ENCODE measurements at places on chromosomes 5 and 9.

DNA sequence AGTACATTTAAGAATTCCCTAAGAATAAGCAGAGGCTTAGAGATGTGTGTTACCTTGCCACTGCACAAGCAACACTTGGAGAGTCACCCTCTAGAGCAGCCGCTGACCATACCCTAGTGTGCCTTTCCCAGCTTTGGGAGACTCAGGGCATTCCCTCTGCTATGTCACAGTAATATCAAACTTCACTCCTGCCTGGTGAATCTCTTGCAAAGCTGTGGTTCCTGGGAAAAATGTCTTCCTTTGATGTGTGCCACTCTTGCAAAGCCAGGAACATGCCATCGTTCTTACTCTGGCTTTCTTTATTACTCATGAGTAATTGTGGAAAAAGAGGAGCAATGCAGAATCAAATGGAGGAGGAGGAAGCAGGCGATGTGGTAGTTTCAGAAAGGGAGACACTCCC is 173.2 kb downstream of the CCDC192 start:
- DNase-seq = no peak

- DNase-seq = no peak
These were observed 100.1 kb upstream of the DHFR start for GRCh38 chr5:80754900-80755299.

- no peak for DNase-seq
These were observed 18.3 kb upstream of the IL9 start for GRCh38 chr5:135913713-135914626.

DNA sequence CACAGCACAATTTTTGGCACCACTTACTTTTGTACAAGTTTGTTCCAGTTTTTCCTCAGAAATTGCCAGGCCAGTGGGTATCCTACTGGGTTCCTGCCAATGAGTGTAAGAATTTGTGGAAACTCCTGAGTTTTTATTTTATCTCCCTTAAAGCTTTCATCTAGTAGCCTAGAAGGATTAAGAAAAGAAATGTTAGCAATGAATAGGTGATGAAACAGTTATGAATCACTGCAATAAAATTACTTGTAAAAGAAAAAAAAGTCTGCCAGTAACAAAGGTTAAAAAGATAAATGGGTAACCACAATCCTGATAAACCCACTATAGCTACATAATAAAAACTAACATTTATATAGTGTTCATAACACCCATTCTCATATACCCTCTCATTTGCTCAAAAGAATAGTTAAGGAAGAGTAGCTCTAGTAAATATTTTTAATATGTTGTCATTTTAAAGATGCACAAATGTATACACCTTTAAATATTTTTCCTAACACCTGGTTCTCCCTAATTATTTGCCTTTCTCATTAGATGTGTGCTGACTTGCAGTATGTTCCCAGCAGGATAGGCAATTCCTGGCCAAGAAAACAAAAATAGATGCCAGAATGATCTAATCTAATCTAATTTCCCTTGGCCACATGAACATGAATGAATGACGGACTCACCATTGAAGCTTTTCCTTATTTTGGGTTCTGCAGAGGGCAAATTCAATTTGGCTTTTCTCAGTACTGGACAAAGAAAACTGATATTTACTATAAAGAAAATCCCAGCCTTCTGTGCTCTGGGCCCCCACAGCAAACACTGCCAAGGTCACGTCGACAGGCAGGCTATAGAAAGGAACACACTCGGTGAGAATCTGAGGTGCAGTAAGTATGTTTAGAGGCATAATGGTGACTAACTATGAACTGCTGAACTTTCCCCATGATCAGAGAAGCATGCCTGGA is 26.4 kb downstream of the ERAP1 start:
- DNase-seq = peak; percentile 36

DNA sequence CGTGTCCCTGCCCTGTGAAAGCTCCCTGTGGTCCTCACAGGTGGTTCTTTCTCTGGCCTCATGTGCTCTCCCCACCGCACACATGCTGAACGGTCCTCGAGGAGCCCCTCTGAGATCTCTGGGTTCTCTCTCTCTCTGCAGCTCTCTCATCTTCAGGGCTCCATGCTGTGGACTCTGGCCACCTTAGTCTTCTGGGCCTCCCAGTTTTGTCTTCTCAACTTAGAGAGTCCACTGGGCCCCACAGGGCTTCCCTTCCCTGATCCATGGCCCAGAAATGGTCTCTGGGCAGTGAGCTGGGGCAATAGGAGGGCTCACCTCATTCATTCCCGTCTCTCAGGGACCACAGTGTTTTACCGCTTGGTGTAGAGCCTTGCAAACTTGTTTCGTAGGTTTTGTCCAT is 26.4 kb downstream of the FGD3 start:
- DNase-seq = no peak

GRCh38 chr5:176153741-176154140 is 84.5 kb upstream of the SIMC1 start:
- DNase-seq = no peak

GRCh38 chr5:153429761-153430380 is 60.6 kb upstream of the GRIA1 start:
- no peak for DNase-seq

GRCh38 chr5:73638344-73639095 is 12.5 kb downstream of the ARHGEF28 start:
- DNase-seq = peak; percentile 63

GRCh38 chr5:118556792-118557191 is 431.6 kb downstream of the DTWD2 start:
- DNase-seq = no peak

DNA sequence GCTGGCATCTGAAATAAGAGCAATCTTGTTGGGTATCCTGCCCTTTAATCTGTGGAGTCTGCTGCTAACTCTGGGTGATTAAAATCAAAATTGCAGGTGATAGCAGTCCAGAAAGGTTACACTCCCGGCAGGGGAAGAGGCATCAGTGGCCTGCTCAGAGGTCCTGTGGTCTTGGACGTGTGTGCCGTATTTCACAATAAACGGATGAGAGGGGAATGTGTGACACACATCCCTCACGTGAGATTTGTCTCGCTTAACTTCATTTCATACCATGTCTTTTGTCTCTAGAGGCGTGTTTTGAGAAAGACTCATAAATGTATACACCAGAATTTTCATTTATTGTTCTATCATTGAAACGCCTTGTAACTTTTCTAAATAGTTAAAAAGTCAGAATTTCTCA is 36.6 kb downstream of the FAM240B start:
- DNase-seq = no peak

DNA sequence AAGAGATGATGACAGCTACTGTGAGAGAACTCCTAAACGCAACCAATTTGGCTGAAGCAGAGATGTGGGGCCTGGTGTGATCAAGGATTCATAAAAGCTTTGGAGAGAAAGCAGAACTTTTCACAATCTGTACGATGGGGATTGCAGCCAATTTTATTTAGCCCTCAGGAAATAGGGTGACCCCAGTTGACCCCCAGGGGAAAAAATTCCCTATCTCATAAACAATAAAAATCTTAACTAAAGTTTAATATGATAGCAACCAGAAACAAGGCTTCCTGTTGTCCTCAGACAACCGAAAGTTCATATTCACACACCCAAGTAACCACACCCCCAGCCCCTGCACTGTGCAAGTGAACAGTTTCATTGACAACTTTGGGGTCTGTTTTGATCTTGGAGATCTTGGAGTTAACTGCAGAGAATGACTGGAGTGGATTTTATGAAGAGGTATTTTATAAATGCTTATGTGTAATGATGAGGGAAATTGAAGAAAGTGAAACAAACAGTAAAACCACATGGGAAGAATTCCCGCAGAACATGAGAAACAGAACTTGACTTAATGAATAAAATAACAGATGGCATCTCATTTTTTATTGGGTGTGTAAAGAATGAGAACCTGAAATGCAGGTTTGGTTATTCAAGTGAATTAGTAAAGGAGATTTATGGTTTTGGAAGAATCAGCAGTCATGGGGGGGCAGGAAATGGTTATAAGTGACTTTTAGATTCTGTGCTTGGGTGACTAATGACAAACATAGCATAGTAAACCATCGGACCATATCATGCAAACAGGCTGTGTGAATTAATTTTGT is 94.5 kb downstream of the PDE4D start:
- DNase-seq = no peak

DNA sequence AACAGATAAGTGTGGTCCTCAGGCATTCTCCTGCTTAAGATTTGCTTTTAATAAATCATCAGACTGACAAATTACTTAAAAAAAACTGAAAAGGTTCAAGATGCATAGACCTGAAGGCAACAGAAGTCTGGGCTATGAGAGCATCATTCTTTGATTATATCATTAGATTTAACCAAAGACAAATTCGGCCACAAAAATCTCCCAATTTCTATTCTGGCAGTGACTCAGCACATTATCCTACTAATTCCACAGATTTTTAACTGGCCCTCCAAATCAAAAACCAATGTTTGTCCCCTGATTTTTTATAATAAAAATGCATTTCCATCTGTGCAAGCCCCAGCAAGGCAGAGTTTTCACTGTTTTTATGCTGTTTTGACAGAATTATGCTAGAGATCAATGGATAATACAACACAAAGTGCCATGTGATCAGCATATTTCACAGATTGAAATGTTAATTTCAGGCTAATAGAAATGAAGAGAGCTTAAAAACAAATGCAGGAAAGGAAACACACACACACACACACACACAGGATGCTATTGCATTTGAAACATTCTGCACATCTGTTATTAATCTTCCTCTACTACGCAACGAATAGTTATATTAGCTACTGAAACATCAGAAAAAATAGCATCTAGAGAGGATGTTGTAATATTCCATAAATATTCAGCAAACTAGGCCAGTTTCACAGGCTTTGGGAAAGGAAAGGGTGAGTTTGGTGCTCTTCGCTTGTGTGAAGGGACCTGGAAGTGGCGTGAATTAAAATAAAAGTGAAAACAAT is 177.6 kb upstream of the ST8SIA4 start:
- DNase-seq = peak; percentile 74

DNA sequence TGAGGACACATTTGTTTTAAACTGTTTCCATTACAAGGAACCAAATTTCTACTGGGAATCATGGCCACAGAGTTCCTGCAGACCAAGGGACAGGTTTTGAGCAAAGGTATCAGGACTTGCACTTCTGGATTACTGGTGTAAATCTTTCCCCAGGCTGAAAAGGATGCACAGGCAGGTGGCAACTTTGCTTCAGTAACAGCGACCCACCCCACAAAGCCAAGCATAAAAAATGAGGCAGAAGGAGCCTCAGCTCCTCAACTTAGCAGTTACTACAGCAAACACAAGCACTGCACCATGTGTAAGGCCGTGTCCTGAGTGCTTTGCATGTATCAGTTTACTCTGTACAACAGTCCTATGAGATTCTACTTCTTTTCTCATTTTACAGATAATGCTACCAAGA is 251.9 kb downstream of the EBF1 start:
- DNase-seq = no peak

- DNase-seq = no peak
These were observed 15.0 kb downstream of the TRIM32 start for GRCh38 chr9:116701940-116702642.

DNA sequence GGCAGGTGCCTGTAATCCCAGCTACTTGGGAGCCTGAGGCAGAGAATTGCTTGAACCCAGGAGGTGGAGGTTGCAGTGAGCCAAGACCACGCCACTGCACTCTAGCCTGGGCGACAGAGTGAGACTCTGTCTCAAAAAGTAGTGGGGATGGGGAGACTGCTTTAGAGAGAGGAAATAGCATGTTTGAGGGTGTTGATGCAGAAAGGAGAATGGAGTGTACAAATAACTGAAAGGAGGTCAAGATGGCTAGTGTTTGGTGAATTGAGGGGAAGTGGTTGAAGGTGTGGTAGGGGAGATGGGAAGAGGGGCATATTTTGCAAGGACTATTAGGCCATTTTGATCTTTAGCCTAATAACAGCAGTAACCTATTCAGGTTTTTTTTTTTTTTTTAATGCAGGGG is 18.2 kb downstream of the TENT2 start:
- no peak for DNase-seq

DNA sequence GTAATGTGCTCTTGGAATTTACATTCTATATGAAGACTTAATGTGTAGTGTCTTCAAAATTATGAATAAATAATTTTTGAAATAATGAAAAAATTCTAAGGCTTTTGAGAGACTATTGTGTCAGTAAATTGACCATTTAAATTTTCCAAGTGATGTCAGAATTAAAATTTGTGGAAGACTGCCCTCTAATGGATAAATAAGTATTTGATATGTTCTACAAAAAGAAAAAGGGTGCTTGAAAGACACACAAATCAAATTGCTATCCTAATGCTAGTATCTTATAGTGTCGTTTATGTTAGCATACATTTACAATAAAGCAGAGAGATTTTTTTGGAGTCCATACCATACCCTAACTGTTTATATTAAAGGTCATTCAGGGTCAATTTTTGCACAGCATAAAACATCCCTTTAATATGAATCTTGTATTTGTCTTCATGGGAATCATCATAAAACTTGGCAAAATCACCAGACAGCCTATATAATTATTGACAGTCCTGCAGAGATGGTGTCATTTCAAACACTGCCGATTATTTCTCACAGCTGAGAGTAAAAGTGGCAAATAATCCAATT is 120.8 kb upstream of the SLC27A6 start:
- no peak for DNase-seq

DNA sequence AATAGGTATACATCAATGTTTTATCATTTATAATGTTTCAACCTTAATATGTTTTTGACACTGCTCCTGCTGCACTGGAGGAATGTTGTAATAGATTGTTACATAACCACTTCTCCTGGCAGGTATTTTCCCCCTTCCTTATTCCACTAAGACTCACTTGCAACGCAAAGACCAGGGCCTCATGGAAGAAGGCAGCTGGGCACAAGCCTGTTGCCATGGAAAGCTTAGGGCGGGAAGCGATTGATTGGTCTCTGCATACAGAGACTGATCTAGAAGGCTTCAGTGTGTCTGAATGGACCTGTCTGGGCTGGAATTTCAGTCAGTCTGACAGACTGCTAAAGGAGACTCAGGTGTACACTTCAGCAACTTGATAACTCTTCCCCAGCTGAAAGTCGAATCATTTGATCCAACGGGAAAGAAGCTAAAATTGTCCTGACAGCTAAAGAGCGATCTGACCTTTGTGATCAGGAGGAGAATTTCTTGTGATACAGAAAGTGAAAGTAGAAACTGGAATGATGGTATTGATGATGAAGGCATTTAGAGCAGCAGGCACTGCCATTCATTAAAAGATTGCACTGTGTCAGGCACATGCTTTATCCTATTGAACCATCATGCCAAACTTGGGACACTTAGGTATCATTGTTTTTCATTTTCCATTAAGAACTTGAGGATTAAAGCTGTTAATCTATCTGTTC is 65.1 kb downstream of the GRIA1 start:
- no peak for DNase-seq

DNA sequence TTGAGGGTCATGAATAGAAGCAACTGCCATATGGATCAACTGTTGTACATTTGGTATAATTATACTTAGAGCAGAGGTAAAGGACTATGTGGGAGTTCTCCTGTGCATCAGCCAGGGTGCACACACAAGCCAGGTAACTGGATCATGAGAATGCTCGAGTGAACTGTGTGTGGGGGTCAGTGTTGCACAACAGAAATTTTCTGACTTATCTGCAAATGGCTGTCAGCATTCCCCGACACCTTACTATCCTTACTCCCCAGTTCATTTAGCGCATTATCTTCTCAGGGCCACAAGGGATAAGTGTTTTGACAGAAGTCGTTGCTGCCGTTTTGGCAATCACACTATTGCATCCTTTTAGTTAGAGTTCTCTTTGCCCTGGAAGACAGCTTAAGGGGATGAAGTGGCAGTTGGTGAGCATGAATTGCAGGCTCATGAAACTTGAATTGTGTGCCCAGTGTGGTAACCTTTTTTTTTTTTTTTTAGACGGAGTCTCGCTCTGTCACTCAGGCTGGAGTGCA is 1.7 kb downstream of the CANX start:
- DNase-seq = no peak
